B cell (primary cell): ENCODE measurements at places on chromosomes 12 and 14. TPM values are rescaled to one million over a fixed set of nuclear protein-coding genes. Genes with fewer than 3 reads are reported as not detected.

- no peak for DNase-seq
These were observed 20.8 kb downstream of the PRMT8 start for GRCh38 chr12:3511760-3512159.

GRCh38 chr12:123269395-123269892, 2.2 kb downstream of the CDK2AP1 start:
- DNase-seq, result peak; percentile 74

DNA sequence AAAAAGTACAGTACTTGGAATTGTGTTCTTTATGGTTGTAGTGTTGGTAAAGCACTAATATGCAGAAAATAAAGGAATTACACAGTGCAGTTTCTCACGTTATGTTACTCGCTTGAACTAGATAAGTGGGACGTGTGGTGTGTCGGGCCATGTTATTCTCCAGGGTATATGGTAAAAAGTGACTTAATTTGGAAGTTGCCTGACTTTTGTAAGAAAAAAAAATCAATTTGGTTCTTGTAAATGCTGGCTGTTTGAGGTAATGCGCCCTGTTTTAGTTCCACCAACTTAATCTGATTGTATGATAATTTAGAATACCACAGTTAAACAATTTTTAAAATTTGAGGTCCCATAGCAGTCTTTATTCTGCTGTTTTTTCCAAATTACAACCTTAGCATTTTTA, 4.1 kb downstream of the ARF6 start:
- no peak for DNase-seq

- no peak for DNase-seq
These were observed 68.3 kb upstream of the SCN8A start for GRCh38 chr12:51522696-51523095.

DNA sequence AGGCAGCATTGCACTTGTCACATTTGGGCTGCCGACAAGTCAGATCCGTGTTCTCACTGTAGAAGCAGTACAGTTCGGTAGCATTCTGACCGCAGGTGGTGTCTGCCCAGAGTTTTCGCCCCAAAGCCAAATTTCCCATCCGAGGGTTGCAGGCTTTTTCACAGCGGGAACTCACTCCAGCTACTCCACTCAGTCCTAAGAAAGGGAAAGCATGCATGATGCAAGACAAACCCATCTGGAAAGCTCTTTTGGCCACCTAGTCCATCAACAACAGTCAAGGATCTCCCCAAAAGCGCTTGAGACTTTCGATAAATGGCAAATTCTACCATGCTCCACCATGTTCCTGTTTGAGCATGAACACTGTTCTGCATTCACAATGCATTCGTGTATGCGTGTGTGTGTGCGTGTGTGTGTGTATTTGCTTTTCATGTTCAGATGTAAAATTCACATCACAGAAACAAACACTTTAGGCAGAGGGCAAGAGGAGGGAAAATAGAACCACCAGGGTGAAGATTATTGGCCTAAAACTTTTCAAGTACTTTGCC, 3.2 kb downstream of the NTN4 start:
- DNase-seq, result no peak

- peak; percentile 15 for DNase-seq
These were observed 60.8 kb upstream of the REP15 start for GRCh38 chr12:27635349-27635972.

DNA sequence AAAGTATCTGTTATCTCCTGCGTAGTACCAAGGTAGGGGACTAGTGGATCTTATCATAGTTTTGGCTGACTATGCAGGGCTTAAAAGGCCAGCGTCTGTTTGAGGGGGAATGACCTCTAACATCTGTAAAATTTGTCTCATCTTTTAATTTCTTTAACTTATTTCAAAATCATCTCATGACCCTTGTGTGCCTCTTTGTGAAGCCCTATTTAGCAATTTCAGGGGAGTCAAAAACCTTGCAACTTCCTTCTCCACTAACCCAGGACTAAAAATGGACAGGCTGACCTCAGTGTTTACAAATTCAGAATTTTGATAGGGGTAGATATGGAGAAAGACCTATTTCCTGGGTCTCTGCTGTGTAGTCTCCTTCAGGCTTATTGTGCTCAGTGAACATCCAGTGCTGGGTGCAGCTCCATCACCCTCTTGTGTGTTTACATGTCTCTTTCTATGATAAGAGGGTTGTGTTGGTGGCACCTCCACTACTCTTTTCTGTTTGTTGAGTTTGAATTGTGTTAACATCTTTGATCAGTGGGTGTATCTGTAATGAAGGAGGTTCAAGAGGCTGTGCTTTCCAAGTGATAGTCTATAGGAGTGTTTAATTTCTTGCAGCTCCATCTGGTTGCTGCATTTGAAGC, 14.3 kb downstream of the NECAP1 start:
- no peak for DNase-seq

DNA sequence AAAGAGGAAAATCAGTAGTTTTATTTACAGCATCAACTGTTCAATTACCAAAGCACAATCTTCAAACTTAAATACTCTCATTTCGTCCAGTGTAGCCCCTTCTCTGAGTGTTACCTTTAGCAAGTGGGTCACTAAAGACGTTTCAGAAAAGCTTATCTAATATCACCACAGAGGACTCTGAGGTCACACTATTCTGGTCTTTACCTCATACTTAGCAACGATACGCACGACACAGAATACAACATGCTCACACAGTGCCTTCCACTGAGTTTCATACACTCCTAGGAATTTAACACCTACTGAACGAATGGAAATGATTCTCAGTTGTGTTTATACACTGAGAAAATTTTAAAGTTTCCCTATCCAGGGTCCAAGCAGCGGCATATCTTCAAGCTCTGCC, 2.0 kb downstream of the SYT10 start:
- DNase-seq, result no peak

- no peak for DNase-seq
These were observed 356.0 kb downstream of the DUSP6 start for GRCh38 chr12:88996200-88996788.

DNA sequence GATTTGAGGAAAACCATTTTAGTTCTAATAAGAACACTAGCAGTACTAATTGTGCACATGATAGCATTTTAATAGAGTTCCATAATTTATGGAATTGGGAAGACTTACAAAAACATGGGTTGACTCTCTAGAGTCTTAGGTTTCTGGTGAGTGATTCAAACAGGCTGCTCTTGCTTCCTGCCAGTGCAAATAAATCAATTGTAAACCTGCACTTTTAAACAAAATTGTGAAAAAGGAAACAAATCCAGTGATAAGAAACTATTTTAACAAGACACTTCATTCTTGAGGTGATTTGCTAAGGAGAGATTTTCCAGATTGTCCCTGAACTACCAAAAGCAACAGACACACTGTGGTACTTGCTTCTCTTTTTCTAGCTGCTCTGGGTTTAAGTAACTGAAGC, 112.2 kb downstream of the CACNA1C start:
- DNase-seq, result no peak

GRCh38 chr12:125824276-125824675, 759.0 kb downstream of the AACS start:
- no peak for DNase-seq

Gene TAS2R9
- total RNA-seq, result not detected in 2 replicates

Gene GALNT8
- total RNA-seq, result 1.3 and 1.6 TPM in 2 replicates

Gene SIX1
- 0.12 TPM in 1 of 2 replicates, not detected in the other for total RNA-seq

Gene TMEM260
- total RNA-seq, result 33.9 and 39.3 TPM in 2 replicates

Gene CEBPE
- 0.37 TPM in 1 of 2 replicates, not detected in the other for total RNA-seq
